ENCODE measurements at places on chromosomes 1 and 21.
A peak's percentile ranks its signal among the peaks of the same experiment; 100 is the strongest.

DNA sequence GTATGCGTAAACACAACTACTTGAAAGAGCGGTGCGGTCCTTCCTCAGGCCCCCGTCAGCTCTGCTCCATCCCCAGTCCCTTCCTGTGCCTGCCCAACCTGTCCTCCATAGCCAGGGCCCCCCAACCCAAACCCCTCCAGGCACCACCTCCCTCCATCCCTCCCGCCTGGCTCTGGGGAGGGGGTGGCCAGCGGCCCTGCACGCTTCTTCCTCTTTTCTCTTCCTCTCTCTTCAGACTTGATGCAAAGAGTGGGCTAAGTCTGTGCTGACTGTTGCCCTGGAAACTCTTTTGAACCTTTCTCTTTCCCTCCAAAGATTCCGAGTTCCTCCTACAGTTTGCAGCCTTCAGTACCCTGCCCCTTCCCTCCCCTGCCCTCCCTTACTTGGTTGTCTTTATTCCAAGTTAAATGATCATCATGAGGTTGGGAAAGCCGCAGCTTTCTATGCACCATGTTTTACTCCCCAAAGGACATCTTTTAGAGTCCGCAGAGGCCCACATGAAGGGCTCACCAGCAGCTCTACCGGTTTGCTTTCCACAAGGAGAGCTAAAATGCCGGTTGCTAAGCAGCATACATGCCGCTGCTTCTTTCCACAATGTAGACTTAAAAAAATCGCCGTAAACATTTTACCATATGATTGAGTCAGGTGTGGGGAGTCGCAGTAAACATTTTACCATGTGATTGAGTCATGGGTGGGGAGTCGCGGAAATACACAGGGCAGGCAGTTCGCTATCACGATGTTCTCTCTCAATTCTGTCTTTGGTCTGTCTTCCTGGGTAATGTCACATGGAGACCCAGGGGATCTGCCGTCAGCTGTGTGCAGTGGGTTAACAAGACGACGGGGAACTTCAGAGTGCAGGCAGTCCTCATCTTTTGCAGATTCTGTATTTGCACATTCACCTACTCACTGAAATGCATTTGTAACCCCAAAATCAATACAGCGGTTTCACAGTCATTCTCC is 525.3 kb downstream of the KIF26B start:
- no peak for DNase-seq

GRCh38 chr1:32888677-32889420 is 2.6 kb downstream of the HPCA start:
- DNase-seq: no peak

GRCh38 chr1:166166698-166167571 is at the start of gene FAM78B:
TSS of gene FAM78B (minus strand) at chr1:166167001. CDS start at chr1:166166248, 753 bp downstream.
- DNase-seq: peak; percentile 83

GRCh38 chr1:31266547-31266946 is 26.9 kb upstream of the NKAIN1 start:
- DNase-seq: no peak

DNA sequence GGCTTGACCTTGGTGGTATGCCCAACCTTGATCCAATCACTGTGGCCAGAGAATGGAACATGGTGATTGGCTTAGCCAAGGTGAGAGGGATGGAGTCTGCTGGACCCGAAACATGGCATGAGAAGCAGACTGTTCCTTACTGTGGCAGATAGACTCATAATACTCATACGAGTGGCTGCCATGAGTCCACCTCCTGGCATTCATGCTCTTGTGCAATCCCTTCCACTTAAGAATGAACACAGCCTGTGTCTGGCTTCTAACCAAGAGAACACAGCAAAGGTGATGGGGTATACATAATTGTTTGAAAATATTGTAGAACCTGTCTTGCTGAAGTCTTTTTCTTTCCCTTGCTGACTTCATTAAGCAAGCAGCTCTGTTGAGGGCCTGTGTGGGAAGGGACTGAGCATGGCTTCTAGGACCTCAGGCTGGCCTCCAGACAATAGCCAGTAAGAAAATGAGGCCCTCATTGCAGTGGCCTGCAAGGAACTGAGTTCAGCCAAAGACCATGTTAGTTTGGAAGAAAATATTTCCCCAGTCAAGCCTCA is 85.9 kb downstream of the ZNF281 start:
- no peak for DNase-seq

GRCh38 chr1:110340207-110340468 is 961 bp downstream of the RBM15 start:
- peak; percentile 30 for DNase-seq

DNA sequence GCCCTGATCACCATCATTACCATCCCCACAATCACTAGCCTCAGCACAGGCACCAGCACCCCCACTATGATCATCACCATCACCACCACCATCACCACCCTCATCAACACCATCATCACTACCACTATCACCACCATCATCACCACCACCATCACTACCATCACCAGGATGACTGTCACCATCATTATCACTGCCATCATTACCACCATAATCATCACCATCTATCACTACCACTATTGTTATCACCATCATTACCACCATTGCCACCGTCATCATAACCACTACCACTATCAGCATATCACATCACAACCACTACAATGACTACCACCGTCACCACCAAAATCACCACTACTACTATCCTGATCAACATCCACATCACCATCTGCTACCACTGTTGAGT is 57.3 kb upstream of the CASZ1 start:
- DNase-seq: no peak

DNA sequence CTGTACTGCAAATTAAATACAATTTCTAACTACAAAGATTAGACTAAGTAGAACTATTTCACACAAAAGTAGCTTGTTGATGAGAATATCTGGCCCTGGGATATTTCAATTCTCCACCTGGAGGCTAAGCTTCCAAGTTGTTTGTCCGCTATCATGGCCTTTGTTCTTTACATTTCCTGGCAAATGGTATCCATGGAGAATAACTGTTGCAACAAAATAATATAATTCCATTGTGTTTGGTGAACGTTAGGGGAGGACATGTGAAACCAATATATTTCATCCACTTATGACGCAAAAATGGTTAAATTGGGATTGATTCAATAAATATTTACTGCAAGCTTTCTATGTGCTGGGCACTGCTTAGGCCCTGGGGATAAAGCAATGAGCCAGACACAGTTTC is 565.4 kb downstream of the PTPRC start:
- DNase-seq: no peak

DNA sequence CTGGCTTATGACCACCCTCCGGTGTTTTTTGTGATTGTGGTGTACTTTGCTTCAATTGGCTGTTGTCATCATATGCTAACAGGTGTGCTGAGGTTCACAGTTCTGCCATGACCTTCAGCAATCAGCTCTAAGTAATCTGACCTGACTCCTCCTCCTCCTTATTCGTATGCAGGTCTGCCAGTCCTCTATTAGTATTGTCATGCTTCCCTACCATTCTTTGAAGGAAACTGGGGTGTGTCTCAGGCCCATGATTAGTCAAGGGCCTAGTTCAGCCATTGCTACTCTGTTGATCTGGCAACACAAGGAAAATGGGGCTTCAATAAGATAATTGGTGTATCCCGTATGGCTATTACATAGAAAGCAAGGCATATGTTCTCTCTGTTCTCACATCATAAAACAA is 332.3 kb upstream of the DPYD start:
- peak; percentile 69 for DNase-seq

DNA sequence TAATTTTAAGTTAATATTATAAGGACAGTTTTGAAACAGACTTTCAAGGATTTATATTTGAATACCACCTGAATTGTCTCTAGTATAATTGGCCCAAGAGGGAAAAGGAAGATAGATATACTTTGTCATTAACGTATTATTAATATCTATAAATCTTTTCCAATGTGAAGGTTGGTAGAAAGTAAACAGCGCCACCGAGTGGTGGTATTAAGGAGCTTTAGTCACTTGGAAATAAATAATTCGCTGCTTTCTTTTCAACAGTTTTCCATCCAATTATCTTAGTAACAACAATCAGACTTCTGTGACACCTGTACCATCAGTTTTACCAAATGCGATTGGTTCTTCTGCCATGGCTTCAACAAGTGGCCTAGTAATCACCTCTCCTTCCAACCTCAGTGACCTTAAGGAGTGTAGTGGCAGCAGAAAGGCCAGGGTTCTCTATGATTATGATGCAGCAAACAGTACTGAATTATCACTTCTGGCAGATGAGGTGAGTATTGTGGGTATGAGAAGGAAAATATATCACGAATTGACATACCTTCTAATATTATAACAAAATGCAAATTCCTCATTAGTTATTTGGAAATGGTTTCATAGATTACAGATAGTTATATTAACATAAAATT is 37.7 kb downstream of the SH3GLB1 start:
- DNase-seq: peak; percentile 21

GRCh38 chr1:50995651-50996050 is 25.6 kb downstream of the CDKN2C start:
- no peak for DNase-seq

DNA sequence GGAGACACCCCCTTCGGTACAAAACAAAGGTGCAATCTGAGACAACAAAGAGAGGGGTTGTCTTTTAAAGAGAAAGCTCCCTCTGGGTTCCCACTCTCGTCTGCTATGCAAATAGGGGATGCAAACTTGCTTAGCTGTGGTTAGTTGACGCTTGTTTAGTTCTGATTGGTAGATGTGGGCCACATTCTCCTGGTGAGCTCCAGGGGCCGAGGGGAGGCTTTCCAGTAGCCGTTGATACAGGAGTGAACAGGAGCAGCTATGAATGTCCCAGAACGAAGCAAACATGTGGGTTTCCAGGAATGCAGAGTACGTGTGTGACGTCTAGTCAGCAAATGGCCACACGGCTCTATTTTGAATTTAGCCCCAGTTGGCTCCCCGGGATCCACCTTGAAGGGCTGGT is 14.7 kb downstream of the TFF2 start:
- DNase-seq: peak; percentile 69

GRCh38 chr1:54619749-54620148 is 3.6 kb downstream of the FAM151A start:
- no peak for DNase-seq

DNA sequence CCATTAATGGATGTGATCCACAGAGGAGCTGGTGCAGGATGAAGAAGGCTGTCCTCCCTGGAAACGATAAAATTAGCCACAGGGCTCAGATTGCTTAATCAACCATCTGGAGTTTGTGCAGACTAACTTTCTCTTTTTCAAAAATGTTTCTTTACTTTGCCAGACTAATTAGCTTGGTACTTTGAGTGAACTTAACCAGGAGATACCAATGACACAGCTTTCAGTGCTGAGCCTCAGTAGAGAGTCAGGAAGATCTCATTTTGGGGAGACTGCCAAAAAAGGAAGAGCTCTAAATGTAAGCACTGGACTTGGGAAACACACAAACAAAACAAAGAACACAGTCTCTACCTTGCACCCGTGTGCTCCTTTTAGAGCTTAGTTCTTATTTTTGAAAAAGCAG is 248.1 kb upstream of the DEPDC1 start:
- DNase-seq: no peak

GRCh38 chr21:34319585-34319984 is 44.2 kb upstream of the KCNE2 start:
- no peak for DNase-seq

GRCh38 chr1:216700779-216701178 is 22.4 kb downstream of the ESRRG start:
- DNase-seq: no peak

- DNase-seq: no peak
Observed at GRCh38 chr1:33330361-33330890, 9.5 kb upstream of the A3GALT2 start.

DNA sequence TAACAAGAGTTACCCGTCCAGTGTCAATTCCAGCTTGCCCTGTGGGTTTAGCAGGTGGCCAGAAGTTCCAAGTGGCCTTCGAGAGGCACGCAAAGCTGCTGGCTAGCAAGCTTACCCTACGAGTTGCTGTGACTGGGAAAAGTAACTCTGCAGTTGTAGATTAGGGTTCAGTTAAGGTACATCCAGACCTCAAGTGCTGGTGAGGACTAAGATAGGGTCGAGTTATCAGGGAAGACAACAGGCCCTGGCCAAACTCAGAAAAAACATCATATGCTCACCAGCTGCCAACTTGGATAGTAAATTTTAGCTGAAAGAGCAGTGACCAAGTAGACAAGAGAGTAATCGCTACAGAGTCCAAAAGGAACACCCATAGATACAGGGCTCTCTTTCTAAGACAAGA is 27.7 kb upstream of the LRRC7 start:
- no peak for DNase-seq

DNA sequence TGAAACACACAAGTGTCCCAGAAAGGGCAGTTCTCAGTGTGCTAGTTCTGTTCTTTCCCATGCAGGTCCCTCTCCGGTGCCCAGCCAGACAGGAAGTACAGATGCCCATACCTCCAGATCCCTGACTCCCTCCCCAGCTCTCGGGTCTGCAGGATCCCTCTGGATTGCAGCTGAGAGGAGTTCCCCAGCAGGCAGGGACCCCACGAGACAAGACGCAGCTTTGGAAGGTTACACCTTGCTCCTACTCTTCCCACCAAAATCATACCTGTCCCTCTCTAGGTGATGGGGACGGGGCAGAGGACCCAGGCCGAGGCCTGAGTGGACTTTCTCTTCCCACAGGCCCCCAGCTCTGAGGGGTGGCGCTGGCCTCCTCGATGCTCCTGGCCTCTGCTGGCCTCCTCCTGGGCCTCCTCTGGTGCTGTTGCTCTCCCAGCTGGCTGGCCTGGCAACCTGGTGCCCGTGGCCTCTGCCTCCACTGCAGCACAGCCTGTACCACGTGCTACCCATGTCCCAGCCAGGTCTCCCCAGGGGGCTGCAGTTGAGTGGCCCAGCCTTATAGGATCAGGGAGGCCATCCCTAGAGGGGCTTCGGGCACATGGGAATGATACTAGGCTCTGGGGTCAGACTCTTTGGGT is 9.4 kb downstream of the LDLRAD2 start:
- DNase-seq: peak; percentile 5

DNA sequence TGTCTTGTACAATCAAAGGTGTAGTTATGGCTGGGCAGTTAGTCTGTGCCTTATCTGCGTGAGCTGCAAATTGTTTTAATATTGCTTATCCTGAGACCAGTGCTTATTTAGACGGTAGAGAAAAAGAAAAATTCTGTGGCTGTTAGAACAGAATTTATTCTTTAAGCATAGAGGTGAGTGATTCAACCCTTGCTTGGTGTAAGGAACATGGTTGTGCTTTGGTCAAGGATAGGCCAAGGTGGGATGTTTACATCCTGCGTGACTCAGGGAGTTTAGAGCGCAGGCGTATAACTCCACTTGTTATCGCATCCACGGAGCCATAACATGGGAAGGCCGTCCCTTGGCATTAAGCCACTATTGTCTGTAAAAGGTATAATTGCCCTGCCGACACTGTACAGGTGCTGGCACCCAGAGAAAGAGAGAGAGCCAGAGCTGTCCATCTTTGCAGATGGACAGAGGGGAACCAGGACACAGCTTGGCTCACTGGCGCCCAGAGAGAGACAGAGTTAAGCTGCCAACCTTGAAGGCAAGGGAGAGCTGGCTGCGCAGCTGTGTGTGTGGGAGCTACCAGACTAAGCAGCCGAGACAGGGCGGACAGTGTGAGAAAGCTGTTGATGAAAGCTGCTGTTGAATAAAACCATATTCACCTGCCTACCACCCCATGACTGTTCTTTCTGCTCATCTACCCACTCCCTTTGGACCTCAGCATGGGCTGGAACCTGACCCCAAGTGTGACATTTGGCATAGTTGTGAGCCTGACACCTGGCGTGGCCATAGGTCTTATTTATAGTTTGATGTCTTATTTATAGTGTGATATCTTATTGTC is 200.4 kb downstream of the DYRK1A start:
- no peak for DNase-seq

- DNase-seq: no peak
Observed at GRCh38 chr1:12717301-12717838, 1.5 kb downstream of the AADACL3 start.

All from iPS-NIHi11 (cell line).